Choroid plexus epithelial cell (primary cell): ENCODE measurements at places on chromosomes 12 and 14.

DNA sequence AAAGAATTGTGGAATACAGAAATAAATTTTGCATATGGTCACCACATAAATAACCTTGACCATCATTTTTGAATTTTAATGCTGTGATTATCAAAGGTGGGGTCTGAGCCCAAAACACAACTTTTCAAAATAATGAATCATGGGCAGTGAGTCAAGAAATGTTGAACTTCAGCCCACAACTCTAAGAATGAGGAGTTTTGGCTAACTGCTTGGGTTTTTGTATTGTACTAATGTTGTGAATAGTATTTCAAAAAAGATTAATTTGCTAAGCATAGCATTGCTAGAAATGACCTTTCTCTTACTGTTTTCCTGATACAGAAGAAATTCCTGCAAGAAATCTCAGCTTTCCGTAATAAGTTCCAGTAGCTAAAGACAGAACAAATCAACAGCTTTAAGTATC lies 24.4 kb upstream of the YARS2 start:
- peak; percentile 33 for DNase-seq

GRCh38 chr14:39681782-39682399 lies 249.7 kb upstream of the FBXO33 start:
- no peak for DNase-seq

- no peak for DNase-seq
Observed at GRCh38 chr12:59386236-59386635, 209.6 kb upstream of the SLC16A7 start.

- DNase-seq = peak; percentile 10
Observed at GRCh38 chr12:86666316-86666715, 410.1 kb upstream of the MGAT4C start.

DNA sequence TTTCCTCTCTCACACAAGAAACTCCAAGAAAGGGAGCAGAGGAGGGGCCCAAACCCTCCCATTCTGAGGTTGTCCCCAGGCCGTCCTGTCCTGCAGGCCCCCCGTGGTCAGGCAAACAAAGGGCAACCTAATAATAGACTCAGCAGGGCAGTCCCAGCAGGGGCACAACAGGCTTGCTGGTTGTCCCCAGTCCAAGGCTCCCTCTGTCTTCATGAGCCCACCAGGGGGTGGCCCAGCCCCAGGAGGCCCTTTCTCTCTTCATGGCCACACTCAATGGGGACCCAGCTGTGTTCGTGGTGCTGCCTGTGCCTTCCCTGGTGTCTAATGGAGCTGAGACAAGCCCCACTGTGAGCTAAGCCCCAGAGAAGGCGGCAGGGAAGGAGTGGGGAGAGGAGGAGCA lies 359.9 kb downstream of the ADGRD1 start:
- no peak for DNase-seq

- no peak for DNase-seq
Observed at GRCh38 chr14:105390849-105391500, 7.4 kb upstream of the TEX22 start.

GRCh38 chr12:1481326-1481725 lies 113.1 kb downstream of the FBXL14 start:
- no peak for DNase-seq

DNA sequence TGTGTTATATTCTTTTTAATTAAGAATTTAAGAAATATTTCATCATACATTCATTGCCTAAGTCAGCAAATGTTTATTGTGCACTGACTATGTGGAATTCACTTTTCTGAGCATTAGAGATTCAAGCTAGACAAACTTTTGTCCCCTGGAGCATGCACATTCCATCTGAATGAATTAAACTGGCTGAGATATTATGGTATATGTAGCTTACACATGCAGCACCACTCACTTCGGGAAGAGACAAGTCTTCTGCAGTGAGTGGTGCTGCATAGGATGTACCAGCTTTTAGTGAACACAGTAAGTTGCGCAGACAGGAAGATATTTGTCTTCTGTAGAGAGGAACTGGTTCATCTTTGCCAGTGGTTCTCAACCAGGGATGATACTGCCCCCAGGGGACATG lies 318.4 kb downstream of the SYT1 start:
- DNase-seq = peak; percentile 33

GRCh38 chr14:69701857-69702256 lies 65.1 kb upstream of the SRSF5 start:
- DNase-seq = no peak

GRCh38 chr12:29223426-29223825 lies 74.3 kb downstream of the FAR2 start:
- no peak for DNase-seq

DNA sequence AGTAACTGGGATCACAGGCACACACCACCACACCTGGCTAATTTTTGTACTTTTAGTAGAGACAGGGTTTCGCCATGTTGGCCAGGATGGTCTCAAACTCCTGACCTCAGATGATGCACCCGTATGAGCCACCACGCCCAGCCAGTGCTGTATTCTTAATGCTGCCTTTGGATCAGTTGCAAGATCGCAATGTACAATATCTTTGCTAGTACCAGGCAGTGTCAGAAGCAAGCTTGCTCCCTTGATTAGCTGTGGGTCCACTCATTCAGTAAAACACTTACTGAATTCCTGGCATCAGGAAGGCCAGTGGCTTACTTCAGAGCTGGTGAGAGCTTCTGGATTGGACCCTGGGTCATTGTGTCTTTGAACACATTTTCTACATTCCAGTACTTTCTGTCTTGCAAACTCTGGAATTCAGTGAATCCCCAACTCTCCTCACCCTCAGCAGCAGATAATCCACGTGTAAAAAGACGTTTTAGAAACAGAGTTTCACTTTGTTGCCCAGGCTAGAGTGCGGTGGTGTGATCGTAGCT lies 1183.7 kb downstream of the AACS start:
- peak; percentile 10 for DNase-seq

GRCh38 chr12:129063600-129063999 lies 210.3 kb downstream of the GLT1D1 start:
- DNase-seq = no peak

DNA sequence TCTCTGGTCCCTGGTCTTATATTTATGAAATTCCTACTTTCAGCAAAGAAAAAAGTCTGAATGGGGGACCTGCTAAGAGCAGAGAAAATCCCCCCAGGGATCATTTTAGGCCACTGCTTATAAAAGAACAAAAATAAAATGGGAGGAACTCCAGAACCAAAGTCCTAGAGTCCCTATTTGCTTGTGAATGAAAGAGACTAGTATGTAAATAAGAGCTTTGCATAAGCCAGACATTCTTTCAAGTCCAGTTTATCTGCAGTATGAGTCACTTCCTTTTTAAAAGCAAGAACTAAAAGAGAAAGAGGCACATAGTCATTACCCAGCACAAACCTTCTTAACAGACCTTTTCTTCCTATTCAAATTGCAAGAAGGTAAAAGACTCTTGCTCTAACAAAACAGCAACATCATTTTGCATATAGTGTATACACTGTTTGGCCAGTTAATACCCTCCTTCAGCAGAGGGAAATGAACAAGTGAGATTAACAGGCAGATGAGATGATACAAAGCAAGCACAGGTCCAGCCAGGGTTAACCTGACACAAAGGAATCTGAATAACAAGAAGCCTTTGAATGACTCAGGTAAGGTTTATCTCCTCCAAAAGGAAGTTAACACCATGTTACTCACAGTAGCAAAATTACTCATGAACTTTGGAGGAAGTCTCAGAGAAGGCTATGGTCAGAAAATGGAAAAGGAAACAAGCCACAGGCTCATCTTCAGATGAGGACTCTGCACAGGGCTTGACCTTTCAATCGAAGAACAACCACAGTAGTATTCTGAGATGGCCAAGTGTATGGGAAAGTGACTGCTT lies 87.3 kb downstream of the PHLDA1 start:
- peak; percentile 91 for DNase-seq

DNA sequence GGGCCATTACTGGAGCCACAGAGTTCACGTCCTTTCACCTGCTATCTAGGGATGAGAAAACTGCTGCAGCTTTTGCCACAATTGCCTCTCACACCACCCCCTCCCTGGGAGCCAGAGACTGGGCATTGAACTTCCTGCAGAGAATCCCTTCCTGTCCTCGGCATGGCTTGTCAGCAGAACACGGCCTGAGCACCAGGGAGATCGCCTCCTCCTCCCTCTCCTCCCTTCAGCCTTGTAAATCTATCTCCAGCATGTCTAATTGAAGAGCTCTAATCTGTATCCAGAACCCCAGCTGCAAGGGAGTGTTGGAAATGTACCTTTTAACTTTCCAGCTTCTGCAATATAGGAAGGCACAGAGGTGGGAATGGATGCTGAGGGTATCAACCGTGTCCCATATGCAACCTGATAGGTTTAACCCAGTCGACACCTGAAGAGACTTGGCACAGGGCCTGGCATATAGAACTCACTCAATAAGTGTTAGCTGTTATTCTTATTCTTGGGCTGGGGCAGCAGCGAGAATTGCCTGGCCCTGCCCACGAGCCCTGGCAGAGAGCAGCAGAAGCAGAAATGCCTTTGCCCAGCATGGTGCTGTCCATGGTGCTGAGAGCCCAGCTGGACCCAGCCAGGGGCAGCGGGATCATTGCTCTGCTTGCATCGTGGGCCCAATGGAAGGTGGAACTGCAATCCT lies 26.8 kb downstream of the TMEM63C start:
- peak; percentile 65 for DNase-seq

- DNase-seq = no peak
Observed at GRCh38 chr12:48145981-48146380, 11.3 kb downstream of the ASB8 start.

DNA sequence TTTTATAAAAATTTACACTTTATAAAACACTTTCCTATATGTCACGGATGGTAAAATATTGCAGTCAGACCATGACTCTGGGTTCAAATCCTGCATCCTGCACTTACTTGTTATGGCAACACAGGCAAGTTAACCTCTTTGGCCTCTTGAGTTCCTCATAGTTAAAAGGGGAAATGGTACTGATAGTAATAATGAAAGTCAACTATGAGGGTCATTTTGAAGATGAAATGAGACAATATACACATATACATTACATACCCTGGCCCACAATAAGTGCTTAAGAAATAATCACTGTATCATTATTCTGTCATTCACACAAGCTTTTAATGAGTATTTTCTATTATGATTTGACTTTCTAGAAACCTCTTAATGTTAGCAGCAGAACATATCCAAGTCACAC lies 64.4 kb downstream of the C12orf42 start:
- DNase-seq = no peak

- peak; percentile 43 for DNase-seq
Observed at GRCh38 chr12:77118696-77119095, 53.3 kb upstream of the E2F7 start.
